ENCODE measurements at places on chromosomes 6 and 20.

- no peak for DNase-seq
Measured at GRCh38 chr6:148203281-148203925, 139.2 kb upstream of the SASH1 start.

DNA sequence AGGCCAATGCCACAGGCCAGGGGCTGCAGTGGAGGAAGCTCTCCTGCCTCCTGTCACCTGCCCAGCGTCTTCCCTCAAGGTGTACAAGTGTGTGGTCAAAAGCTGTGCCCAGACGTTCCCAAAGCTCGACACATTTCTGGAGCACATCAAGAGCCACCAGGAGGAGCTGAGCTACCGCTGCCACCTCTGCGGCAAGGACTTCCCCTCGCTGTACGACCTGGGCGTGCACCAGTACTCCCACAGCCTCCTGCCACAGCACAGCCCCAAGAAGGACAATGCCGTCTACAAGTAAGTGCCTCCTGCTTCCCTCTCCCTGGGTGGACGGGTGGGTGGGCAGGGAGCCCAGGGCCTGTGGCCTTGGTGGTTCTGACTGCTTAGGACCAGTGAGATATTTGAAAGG lies 38.2 kb downstream of the ZNF341 start:
- peak; percentile 55 for DNase-seq

DNA sequence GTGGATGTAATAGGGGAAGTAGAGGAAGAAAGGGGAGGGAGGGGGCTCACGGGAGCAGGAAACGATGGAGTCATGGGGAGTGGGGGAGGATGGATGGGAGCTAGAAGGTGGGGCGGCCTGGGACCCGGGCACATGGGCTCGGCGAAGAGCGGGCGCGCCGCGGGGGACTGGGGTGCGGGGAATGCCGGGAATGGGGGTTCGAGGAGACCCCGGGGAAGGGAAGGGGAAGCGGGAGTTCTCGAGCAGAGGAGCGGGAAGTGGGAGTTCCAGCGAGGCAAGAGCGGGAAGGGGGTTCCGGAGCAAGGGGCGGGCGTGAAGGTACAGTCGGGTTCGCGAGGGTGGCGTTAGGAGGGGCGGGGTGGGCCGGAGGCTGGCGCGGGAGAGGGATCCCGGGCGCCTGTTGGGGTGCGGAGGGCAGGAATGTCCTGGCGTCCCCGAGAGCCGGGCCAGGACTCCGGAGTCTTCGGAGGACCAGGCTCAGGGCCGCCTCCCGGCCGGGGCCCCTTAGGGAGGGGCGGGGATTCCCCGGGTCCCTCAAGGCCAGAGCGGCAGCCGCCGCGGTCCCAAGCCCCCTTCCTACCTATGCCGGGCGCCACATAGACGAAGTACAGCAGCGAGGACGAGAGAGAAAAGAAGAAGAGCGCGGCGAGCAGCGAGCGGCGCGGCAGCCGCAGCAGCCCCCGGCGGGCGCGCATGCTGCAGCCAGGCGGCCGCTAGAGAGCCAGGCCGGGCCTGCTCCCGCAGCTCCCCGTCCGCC lies 504 bp downstream of the B4GALT5 start:
- DNase-seq, result peak; percentile 48

GRCh38 chr6:1406306-1407072 lies 17.1 kb downstream of the FOXF2 start:
- no peak for DNase-seq

GRCh38 chr20:59453759-59454560 lies 150.4 kb upstream of the PHACTR3 start:
- DNase-seq, result no peak

DNA sequence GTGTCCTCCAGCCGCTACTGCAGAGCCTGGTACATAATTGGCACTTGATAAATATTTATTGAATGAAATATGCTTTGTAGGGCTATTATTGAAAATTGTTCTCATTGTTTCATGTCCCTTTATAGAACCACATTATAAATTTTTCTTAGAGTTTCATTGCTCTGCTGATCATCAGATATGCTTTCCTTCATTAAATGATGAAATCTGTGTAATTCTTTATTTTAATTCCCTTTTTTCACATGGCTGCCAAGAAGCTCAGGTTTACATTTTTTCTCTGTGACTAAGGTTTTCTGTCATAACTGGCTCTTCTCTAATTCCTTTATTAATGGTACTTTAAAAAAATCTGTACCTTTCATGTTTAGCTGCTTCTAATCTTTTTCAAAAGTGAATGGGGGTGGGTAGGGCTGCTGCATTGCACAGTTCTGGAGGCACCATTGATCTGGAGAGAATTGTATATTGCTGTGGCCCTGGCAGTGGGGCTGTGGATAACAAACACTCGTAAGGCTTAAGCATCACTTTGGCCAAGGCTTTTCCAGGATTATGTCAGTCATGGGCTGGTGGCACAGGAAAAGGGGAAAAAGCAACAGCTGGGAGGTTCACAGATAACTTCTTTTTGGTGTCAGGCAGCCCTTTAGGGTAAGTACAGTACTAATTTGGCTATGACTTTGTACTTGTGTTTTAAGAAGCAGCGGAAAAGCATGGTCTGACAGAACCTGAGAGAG lies 43.8 kb downstream of the ARFGEF2 start:
- DNase-seq, result no peak

GRCh38 chr6:72248621-72249020 lies 362.3 kb downstream of the RIMS1 start:
- DNase-seq, result no peak

DNA sequence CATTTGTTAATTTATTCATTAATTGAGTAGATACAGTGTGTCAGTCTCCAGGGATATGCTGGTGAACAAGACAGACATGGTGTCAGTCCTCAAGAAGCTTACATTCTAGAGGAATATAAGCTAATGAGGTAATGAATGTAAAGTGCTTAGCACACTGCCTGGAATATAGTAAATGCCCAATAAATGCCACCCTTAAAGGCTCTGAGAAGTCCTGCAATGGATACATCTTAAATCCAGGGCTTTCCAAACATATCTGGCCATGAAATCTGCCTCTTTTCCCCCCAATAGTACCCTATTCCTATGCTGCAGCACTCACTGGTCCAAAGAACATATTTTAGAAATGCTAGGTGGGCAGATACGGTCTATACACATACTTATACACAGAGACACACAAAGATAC lies 49.2 kb upstream of the CTNNBL1 start:
- DNase-seq, result no peak

DNA sequence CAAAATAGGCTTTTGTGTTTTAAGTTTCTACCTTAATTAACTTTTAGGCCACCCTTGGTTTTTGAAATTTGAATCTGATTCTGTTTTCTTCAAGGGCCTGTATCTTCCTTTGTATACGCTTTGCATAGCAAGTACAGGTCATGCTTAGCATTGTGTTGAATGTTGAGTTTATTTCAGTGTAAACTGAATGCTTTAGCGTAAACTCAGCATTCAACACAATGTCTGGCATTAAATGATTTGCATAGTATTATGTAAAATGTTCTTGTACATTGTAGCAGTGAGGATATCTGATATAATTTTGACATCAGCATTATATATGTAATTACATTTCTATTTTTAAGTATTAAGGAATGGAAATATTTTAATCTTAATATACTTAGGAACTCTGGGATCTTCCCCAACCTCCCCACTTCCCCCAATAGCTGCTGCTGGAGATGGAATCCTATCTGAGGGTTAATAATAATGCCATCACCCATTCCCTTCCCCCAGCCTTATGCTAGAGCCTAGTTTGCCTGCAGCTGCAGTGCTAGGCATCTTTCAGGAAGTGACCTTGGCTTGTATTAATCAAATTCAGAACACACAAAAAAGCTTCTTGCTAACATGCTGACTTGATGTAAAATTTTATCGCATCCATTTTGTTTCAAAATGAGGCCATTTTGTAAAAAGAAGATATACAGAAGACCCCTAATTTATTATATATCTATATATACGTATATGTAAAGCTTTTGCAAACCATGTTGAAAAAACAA lies 73.1 kb downstream of the NCOA3 start:
- DNase-seq, result peak; percentile 21

- no peak for DNase-seq
Measured at GRCh38 chr6:6851059-6851948, 256.5 kb upstream of the RREB1 start.

- no peak for DNase-seq
Measured at GRCh38 chr6:105897131-105897530, 189.0 kb upstream of the PRDM1 start.

DNA sequence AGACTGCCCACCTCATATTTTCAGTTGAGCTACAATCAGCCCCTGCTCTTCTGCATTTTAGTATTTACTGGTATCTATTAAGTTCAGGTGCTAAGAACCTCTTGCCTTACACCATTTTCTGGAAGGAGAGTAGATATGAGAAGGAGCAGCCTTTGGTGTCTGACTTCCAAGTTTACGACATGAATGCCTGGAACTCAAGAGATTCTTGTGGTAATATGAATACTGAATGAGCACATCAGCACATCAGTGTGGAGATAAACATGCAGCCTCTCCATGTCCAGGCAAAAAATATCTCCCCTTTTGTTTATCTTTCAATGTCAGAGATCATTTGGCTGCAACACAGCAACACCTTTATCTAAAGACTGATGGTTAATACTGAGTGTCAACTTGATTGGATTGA lies 65.8 kb upstream of the THEMIS start:
- no peak for DNase-seq

- no peak for DNase-seq
Measured at GRCh38 chr6:39051399-39052122, 3.0 kb downstream of the GLP1R start.

DNA sequence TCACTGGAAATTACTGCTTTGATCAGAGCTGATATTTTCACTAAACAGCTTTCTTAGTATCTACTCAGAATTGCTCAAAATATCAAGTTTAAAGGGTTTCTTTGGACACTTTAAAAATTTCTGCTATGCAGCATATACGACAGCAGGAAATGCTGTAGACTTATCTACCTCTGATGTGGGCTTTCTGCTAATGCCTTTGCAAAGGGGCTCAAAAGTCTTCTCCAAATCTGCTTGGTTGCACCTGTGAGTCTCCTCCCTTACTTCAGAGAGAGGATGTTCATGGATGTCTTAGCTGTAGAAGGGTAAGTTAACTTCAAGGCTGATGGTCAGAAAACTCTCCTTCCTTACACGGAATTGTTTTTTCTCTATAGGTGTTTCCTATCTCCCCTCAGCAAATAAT lies 19.9 kb upstream of the NUS1 start:
- DNase-seq, result no peak

DNA sequence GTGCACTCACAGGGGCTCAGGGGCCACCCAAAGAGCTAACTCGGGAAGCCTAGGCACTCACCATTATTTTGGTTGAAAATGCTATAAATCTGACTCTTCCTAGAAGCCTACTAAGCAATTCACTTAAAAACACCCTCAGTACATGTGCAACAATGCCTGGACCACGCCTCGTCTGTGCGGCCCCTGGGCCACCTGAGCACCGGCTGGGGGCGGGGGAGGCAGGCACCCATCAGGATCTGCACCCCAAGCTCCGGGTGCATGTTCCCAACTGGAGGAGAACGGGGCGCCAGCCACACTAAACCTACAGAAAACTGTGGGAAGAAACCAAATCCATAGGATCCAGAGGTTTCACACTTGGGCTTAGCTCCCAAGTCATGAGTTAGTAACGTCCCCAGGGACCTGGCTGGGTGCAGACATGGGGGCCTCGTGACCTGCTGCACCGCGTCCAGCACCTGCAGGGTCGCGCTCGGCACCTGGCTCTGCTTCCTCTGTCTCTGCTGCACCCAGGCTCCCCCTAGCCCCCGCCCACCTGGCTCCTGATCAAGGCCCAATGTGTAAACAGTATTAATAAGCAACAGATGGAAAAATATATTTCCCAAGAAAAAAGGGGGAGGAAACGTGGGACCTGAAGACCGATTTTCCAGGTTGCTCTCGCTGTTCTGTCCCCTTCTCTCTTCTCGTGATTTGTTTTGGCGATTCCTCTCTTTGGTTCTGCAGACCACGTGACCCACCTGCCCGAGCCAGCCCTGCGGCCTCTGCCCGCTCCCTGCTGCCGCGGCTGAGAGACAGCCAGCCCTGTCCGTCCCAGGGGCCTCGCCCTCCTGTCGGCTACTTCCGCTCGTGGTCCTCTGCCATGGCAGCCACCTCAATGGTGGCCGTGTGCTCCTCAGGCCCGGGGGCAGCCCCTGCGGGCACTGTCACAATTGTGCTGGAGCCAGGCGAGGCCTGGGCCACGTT lies 15.5 kb upstream of the HELZ2 start:
- DNase-seq, result no peak

GRCh38 chr6:134047673-134048072 lies 4.8 kb downstream of the SLC2A12 start:
- no peak for DNase-seq

DNA sequence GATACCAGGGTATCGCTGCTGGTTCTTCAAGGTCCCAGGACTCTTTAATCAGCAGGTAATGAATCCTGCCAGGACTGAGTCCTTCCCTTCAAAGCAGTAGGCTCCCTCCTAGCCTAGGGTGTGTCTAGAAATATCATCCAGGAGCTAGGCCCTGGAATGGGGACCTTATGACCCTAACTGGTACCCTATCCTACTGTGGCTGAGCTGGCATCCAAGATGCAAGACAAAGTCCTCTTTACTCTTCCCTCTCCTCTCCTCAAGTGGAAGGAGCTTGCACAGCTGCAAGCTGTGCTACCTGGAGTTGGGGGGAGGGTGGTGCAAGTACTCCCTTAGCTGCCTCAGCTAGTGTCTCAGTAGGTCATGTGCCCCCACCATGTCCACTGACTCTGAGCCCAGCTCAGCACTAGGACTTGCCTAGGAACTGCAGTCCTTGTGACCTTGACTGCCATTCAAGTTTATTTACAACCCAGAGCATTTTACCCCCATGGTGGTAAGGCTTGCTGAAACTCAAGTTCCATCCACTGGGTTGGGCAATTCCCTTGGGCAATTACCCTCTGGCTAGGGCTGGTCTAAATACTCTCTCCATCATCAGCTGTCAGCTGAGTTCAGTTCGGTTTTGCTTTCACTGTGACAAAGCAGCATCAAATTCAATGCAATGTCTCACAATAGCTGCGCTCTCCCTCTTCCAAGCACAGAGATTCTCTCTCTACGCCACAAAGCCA lies 48.4 kb upstream of the TOP1 start:
- no peak for DNase-seq

- no peak for DNase-seq
Measured at GRCh38 chr6:112031960-112032359, 21.9 kb upstream of the CCN6 start.

DNA sequence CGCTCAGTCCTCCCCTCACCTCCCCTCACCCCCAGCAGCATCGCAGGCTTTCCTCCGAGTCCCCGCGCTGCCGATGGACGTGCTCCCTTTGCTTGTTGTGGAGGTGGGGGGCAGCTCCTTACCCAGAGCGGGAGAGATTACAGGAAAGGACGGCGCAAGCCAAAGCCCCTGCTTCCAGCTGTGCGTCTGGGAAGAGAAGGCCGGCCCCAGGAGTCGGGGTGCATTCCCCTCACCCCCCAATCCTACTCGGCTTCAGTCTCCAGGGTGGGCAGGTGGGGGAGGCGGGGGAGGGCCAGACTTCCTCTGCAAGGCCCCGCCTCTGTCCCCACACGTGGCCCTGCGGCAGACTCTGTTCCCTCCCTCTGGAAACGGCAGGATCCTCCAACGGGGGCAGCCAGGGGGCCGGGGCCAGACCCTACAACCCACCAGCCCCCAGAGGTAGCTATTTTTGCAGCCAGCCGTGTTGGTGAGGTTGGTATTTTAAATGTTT lies 43.6 kb downstream of the NTSR1 start:
- no peak for DNase-seq
